A673 (cell line): ENCODE measurements at places on chromosomes 3 and 15. TPM values are rescaled to one million over a fixed set of nuclear protein-coding genes. Genes with fewer than 3 reads are reported as not detected.

DNA sequence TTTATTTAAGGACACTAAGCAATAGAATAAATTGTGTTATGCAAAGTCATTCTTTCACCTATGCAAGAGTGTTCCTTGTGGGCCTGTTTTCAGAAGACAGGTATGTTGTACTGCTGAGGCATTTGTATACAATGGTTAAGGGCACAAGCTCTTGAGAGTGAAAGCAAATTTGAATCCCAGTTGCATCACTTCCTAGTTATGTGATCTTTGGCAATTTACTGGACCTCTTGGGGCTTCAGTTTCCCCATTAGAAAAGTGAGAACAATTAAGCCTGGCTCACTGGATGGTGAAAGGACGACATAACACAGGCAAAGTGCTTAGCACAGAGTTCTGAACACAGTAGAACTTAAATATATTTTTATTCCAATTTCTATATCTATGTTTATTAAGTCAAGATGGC lies 117.4 kb downstream of the EFHB start:
- DNase-seq: no peak

DNA sequence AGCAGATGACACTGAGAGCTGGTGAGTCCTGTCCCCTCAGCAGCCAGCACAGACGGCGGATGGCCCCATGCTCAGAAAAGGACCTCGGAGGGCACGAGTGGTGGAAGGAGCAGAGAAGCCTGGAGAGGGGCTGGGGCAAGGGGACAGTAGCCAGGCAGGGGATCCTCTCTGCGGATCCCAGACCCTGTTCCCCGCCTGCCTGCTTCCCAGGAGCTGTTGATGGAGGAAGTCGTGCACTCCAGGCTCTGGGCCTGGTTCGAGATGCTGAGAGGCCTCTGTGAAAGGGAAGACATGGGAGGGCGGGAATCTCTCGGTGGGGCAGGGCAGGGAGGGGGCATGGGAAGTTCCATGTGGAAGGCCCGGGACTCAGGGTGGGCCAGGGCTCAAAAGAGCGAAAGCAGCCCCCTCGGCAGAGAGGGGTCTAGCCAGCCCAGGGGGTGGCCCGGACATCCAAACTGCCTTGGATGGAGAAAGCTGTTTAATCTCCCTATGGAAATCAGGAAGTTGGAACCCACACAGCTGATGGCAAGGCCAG lies 47.9 kb upstream of the MAGEF1 start:
- DNase-seq: no peak

DNA sequence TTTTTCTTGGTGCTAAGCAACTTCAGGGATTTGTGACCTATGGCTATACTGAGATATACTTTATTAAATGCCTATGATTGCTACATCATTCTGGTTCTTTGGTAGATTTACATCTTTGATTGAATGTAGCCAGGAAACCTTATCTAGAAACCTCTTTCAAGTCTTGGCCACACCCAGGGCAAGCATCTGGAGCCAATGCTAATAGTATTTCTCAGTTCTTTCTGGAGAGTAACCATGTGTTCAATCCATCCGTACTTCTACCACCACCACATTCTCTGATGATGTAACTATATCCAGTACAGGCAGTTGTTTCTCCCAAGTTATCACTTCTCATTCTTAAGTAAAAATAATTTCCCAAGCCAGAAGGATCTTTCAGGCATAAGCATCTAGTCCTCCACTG lies 69.0 kb downstream of the NME9 start:
- DNase-seq: no peak

- DNase-seq: no peak
These were observed 104.0 kb downstream of the NR1I2 start for GRCh38 chr3:119885746-119886530.

DNA sequence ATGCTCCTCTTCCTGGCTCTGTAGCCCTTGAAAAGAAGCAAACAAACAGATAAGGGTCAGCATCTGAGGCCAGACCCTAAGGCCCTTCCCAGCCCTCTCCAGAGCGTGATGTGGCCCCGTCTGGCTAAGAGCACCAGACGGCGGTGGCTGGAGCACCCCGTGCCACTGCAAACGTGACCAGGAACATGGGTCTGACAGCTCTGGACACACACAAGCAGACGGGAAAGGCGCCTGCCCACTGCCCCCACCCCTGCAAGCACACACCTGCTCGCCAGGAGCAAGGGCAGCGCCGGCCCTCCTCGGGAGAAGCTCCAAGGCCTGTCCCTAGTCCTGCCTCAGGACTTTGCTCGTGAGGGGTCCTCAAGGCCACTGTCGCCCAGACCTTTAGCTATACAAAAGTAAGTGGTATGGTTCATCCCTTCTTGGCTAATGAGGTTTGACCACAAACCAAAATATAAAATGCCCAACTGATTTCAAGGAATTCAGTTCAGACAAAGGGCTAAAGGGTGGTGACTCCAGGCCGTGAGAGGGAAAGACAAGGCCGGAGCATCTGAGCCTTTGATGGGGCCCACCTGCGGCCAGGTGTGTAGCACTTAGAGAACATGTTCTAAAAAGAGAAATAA lies 90.4 kb downstream of the XXYLT1 start:
- DNase-seq: no peak

DNA sequence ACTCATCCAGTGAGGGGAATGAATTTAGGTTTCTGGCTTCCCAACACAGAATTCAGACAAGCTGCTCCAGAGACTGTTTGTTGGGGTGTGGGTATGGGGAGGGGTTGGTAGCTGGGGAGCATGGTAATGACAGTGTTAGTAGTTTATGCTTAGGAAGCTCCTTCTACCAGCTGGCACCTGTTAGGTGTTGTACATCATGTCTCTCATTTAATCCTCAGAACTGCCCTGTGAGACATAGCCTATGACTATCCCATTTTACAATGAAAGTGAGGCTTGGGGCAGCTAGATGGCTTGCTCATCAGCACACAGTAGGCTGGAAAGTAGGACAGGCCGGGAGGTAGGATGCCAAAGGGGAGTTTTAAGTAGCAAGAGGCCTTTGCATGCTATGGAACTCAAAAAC lies 2.5 kb downstream of the EIF4E3 start:
- DNase-seq: no peak

DNA sequence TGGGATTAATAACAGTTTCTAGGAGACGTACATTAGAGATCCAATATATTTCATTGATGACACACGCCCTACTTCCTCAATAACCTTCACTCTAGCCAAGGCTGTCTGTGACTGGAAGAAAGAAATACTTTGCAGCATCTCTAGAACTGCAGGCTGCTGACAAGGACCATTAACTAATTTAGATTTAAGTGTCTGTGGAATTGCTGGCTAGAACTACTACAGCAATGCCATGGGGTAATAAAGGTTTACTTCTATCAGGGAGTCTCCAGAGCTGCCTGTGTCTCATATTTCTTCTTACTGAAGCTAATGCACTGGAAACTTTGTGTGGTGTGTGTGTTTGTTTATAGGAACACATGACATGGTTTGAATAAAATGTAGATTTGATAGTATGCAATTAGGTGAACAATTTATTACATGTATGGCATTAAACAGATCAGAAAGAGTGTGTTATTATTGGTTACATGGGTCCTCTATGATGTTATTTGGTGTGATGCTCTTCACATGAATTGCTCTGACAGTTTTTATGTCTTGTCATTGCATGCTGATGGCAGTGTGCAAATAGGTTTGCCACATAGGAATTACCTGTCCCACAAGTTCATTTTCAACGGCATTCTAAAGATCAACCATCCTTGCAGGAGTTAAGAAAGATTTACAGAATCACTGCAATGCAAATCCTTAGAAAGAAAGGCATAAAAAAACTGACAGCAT lies 916.2 kb upstream of the CADM2 start:
- DNase-seq: no peak

- DNase-seq: peak; percentile 33
These were observed 848 bp downstream of the NCEH1 start for GRCh38 chr3:172709774-172710663.

DNA sequence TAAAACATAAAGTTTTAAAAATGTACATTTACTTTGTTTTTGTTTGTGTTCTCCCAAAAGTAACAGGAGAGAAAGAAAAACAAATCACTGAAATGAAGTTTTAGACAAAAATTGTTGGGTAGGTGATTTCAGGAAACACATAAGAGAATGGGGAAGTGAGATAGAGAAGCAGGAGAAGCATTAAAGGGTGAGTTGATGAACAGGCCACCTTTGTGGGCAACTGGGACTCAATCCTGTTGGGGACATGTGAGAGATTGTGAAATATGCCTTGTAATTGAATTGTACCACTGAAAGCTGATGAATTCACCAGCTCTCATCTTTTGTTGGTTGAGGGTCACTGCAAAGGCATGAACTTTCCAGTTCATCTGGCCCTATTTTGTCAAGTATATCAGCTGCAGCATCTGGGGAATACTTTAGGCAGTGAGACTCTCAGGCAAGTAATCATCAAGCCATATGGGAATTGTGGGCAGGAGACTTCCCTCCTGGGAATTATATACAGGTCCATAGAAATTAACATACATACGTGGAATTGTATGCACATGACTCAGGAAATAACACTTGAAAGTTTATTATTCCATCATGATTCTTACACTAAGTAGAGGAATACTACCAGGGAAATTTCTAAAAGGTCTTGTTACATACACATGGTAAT lies 181.0 kb downstream of the ZBBX start:
- no peak for DNase-seq

DNA sequence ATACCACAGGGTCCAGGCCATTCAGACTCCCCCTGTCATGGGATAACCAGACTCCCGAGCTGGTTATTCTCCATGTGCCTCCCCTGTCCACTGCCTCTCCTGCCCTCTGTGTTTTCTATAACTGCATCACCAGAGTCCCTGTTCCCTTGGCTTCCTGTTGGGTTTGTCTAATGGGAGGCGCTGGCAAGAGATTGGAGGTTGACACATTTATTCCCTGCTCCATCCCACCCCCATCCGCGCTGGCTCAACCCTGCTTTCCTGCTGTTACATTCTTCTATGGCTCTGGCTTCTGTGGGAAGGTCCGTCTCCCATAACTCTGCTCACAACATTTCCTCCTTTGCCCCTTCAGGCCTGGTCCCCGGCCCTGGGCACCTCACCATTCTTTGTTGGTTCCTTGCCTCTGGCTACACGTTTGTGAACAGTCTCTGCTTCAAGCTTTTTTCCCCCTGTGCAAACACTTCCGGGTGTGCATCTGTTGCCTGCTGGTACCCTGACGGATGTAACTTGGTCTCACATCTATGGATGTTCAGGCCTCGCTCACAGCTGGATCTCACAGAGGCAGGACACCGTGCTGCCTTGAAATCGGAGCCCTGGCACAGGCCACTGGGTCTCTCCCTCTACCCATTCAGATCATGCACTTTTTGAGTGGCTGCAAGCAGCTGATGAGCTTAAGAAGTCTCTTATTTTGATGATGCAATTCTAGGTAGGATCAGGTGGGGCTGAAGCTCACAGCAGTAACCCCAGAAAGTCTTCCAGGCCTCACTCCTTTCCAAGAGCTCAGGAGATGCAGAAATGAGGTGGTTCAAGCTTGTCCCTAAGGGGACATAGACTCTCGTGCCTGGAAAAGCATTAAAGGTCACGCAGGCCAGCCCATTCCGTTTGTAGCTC lies 68.6 kb upstream of the ATP13A3 start:
- no peak for DNase-seq

GRCh38 chr3:27454914-27455313 lies 29.3 kb downstream of the SLC4A7 start:
- no peak for DNase-seq

- DNase-seq: no peak
These were observed 191.1 kb downstream of the KLF13 start for GRCh38 chr15:31517711-31518110.

DNA sequence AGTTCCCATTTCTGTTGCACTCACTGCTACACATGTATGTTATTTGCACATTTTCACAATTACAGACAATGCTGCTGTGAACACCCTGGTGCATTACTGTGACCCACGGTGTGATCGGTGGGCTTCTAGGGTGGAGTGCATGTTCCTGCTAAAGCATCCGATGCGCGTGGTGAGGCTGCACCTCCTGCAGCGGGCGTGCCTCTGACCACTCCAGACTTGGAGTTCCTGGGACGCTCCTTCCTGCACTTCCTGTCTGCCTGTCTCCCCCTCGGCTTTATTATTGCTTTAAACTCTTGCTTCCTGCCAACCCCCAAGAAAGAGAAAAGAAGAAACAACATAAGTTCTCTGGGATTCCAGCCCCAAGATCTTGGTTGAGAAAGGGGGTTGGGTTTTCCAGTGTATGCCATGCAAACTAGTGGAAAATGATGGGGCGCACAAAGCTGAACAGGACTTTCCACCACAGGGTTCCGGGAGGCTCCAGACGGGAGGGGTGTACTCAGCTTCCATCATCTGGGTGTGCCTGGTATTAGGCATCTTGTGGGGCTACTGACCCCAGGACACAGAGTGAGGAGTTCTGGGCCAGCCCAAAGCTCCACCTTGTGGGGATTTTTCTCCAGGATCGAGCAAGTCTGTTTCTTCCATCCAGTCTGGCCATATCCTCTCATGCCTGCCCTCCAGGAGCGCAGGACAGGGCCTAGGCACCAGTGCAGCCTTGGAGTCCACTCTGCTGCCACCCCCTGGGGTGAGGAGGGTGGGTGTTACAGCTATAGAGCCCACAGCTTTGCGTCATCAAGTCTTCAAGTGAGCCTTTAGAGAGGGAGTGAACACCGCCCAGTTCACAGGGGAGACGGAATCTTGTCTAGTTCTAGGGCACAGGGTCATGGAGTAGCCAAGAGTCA lies 11.2 kb downstream of the RPL32 start:
- no peak for DNase-seq

- DNase-seq: peak; percentile 6
These were observed 51.2 kb downstream of the LYSMD4 start for GRCh38 chr15:99681990-99682389.

- peak; percentile 93 for DNase-seq
These were observed at the start of gene SHC4 for GRCh38 chr15:48963524-48964113. Gene SHC4 (minus strand): TSS chr15:48963919. CDS start chr15:48963015, 904 bp downstream.

- DNase-seq: no peak
These were observed 117.3 kb upstream of the PRR20G start for GRCh38 chr3:127405010-127405598.

- no peak for DNase-seq
These were observed 30.9 kb downstream of the PRKCD start for GRCh38 chr3:53191836-53192480.

DNA sequence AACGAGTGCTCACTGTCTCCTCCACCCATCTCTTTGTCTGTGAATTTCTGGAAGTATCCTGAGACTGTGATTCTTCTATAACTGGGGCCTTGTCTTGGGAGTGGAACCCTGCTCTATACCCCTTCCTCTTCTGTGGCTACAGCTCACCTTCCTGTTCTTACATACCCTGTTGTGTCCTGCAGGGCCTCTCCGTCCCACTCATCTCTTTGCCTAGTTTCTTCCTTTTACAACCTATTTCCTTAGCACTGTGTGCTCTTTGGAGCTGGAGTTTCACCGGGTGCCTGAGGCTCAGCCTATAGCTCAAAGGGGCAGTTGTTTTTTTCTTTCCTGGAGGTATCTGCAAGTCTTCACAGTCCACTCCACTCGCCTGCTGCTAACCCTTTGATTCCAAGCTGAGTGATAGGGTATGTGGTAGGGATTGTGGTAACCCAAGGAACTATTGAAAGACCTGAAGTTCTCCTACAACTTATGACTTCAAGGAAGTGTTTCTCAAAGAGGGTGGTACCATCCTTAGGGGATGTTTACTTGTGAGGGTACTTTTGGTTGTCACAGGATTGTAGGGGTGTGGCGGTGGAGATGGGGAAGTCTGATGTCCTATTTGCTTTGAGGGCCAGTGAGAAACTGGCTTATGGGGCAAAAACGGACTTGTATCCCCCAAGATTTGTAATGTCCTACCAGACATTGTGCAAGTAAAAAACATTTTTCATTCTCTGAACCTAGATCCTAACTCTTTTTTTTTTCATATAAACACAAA lies 66.6 kb upstream of the ARL8B start:
- no peak for DNase-seq

Gene HIGD2B
- not detected in 2 replicates for total RNA-seq

Gene CHRNA5
- 18.9 and 19.1 TPM in 2 replicates for total RNA-seq

Gene GUCA1C
- total RNA-seq: not detected in 2 replicates

Gene MYH15
- 1.1 and 1.2 TPM in 2 replicates for total RNA-seq

Gene BBX
- 28.9 and 37.7 TPM in 2 replicates for total RNA-seq

Gene SLC12A1
- total RNA-seq: not detected in 2 replicates

Gene PTX3
- total RNA-seq: 4.3 and 5.4 TPM in 2 replicates
